Vagina (tissue), 2 donors: ENCODE measurements at places on chromosomes 13 and 19.

DNA sequence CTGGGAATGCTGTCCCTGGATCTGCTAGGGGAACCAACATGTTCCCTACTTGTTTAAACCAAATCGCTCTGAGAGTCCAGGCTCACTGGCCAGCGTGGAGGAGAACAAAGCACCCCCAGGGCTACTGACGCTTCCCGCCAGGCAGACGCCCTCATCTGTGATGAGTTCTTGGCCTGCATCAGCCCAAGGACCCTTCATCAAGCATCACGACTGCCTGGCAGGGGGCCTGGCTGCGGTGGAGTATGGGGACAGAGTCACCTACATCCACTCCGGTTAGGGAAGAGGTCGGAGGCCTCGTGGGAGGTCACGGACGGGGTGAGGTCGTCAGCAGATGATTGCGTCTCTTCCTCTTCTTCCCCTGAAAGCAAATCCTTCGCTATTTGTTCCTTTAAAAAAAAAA is 17.7 kb downstream of the MIER2 start:
- no peak for DNase-seq

DNA sequence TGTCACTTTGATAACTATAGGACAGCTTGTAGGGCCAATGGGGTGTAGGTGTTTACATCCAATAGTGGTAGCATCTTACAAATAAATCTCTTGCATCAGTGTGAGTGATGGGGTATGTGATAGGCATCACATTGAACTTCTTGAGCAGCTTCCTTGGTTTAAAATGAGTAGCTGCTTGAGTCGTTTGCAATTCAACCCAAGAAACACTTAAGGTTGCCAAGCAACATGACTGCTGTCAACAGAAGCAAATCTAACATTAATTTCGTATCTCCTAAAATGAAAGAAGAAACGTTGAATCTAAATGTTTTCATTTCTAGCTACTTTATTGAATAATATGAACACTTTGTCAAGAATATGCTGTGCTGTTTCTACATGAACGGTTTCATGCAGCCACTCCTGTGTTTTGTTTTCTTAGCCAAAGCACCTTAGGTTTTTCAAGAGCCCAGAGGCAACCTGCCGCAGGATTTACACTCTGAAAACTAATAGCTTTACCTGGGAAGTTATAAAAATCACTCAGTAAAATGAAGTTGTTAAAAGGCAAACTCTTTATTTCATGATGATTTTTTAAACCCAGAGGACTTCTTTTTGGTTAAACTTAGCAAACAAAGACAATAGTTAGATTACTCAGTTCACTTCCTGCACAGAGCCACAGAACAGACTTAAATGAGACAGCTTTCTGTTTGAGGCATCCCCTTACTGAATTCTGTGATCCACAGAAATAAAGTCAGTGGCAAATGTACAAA is 305.2 kb downstream of the MTUS2 start:
- DNase-seq: no peak

GRCh38 chr19:38209671-38210457 is 14.2 kb downstream of the DPF1 start:
- DNase-seq: peak; percentile 89

GRCh38 chr19:810883-811489 is 10.8 kb downstream of the PLPPR3 start:
- DNase-seq: no peak

DNA sequence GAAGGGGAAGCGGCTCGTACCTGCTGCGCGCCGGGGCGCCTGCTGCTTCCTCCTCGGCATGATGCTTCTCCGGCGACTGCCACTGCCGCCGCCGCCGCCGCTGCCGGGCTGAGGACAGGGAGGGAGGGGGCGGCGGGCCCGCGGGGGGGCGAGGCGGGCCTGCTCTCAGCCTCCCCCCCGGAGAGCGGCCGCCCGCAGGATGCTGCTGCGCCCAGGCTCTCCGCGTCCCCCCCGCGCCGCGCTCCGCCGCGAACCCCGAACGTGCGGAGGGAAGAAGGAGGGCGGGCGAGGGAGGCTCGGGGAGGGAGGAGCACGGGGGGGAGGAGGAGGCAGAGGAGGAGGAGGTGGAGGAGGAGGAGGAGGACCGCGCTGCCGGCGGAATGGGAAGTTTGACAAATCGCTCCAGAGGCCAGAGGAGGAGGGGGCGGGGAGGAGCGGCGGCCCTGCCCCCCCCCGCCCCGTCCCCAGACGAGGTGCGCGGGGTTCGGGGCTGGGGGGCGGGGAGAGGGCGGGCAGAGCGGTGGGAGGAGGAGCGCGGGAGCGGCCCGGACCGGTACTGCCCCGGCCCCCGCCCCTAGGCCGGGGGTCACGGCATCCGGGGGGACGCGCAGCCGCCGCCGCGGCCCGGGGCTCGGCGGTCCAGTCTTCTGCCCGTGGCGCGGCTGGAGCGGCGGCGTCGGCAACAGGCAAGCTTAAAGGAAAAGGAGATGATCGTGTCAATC is at the start of gene TSHZ3:
TSS of gene TSHZ3 (minus strand) at position 277 of the 722 bp plus-strand sequence. CDS start at position 60, 217 bp downstream.
- DNase-seq: no peak

- DNase-seq: no peak
Measured at GRCh38 chr13:102999499-102999898, 66.7 kb downstream of the SLC10A2 start.

DNA sequence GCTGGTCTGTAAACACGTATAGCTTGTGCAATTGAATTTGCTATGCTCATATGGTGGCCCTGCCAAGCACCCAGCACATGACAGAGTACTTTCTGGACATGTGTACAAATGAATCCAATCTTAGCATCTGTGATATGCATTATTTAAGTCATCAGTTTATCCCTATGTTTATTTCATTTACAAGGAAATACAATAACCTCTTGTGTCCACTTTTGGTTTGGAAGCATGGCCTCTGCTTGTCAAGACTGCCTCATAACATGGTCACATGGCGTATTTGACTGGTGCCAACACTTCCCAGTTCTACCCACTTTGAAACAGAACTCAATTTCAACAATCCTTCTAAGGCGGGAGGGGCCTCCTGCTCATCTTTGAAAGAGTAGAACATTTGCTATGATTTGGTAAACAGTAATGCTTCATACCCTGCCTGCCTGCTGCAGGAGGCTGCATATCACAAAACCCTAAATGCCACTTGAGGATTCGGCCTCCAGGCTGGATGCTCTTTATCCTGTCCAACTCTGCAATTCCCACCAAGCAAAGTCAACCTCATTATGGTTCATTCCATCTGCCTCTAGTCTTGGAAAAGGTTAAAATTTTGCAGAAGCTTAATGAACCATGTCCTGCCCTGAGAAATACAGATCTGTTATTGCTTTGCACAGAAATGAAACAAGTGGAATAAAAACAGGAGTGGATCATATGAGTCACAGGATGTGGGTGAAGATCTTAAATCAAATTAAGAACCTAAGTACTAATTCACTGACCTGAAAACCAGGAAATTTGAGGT is 151.3 kb downstream of the CYSLTR2 start:
- DNase-seq: no peak

- no peak for DNase-seq
Measured at GRCh38 chr19:36579255-36579654, 6.2 kb upstream of the ZNF529 start.

DNA sequence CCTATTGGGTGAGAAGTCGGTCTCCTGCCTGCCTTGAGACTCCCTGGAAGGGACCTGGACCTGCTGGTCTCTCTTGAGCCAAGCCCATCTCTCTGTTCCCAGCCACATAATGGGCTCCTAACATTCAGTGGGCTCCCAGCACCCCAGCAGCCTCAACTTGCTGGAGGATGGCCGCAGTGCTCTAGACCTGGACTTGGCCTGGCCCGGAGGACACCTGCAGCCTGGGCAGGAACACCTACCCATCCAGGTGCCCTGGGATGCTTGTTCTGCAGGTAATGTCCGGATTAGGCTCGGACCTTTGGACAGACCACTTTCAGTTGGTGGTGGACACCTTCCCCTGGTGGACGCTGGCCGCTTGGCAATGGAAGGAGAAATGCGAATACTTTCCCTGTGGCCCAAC is 214.6 kb downstream of the URI1 start:
- no peak for DNase-seq

- no peak for DNase-seq
Measured at GRCh38 chr13:83796364-83796763, 85.9 kb downstream of the SLITRK1 start.

DNA sequence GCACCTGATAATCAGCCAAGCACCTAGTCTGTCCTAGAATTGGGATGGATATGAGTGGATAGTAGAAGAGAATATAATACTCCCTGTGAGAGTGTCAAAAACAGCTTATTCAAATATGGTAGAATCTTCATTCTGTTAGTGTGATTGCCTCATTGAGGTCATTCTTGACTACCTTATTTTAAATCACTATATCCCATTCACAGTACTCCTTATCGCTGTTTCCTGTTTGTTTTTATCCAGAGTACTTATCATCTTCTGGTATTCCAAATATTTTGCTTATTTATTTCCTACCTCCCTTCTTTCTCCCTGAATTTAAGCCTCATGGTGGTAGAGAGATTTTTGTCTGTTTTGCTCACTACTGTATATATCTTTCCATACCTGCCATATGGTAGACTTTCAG is 9.9 kb downstream of the NDFIP2 start:
- no peak for DNase-seq

- DNase-seq: no peak
Measured at GRCh38 chr19:7460562-7460966, 28.3 kb downstream of the PEX11G start.

- no peak for DNase-seq
Measured at GRCh38 chr19:33270769-33271168, 31.6 kb downstream of the CEBPA start.

DNA sequence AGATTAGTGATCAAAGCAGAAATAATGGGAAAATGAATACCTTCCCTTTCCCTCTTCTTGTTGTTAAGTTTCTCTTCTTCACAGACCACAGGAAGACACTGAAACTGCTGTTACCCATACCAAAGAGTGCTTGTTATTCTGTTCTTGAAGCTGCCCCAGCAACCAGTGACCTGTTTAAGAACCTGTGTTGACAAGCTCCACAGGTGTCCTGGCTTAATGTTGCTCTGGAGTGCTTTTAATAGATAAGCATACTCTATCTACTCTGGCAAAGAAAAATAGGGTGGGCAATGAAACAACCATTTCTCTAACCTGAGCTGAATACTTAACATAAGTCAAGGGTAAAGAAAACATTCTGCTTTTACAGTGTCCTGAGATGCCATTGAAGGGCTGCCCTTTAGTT is 506.7 kb upstream of the GPC6 start:
- no peak for DNase-seq

- DNase-seq: no peak
Measured at GRCh38 chr19:21308773-21309172, 20.4 kb downstream of the ZNF708 start.

DNA sequence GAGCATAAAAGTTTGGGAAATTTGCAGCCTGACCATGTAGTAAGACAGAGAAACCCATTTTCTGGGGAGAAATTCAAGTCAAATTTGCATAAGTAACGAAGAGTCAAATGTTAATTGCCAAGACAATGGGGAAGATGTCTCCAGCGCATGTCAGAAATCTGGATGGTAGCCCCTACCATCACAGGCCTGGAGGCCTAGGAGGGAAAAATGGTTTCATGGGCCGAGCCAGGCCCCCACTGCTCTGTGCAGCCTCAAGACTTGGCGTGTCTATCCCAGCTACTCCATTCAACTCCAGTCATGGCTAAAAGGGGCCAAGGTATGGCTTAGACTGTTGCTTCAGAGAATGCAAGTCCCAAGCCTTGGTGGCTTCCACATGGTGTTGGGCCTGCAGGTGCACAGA is 269.8 kb downstream of the RFC3 start:
- DNase-seq: no peak

DNA sequence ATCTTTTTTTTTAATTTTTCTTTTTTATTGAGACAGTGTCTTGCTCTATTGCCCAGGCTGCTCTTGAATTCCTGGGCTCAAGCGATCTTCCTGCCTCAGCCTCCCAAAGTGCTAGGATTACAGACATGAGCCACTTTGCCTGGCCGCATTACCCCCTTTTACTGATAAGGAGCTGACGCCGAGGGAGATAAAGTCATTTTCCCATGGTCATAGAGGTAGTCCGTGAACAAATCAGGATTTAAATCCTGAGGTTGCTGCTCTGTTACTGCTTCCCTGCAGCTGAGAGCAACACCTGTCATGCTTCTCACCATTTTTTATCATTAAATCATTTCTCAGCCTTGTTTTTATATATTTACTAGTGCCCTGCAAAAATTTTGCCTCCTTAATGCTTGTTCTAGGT is 7.4 kb downstream of the CYSLTR2 start:
- DNase-seq: no peak

- DNase-seq: no peak
Measured at GRCh38 chr13:94525781-94526180, 46.3 kb upstream of the DCT start.

DNA sequence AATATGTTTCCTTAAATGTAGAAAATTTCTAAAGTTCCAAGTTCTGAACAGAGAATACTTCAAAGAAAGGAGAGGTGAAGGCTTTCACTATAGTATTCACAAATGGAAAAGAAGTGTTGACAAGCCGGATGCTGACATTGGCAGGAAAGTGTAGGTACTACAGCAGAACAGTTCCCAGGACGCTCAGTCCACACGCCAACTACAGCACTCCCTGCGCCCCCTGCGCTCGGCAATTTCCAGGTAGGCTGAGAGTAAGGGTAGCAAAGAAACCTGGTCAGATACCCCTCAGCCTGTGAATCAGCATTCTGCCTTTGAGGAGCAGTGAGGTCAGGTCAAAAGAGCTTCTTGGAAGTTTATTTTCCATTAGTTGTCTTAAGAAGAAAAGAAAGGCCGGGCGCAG is 115.3 kb downstream of the NALCN start:
- DNase-seq: no peak

GRCh38 chr13:95098916-95099315 is 202.3 kb downstream of the ABCC4 start:
- no peak for DNase-seq

- DNase-seq: no peak
Measured at GRCh38 chr19:45972081-45972946, 1.4 kb downstream of the NOVA2 start.

- no peak for DNase-seq
Measured at GRCh38 chr19:14782626-14783409, 4.5 kb upstream of the ADGRE2 start.

GRCh38 chr19:29704562-29705558 is 10.2 kb downstream of the C19orf12 start:
- no peak for DNase-seq

DNA sequence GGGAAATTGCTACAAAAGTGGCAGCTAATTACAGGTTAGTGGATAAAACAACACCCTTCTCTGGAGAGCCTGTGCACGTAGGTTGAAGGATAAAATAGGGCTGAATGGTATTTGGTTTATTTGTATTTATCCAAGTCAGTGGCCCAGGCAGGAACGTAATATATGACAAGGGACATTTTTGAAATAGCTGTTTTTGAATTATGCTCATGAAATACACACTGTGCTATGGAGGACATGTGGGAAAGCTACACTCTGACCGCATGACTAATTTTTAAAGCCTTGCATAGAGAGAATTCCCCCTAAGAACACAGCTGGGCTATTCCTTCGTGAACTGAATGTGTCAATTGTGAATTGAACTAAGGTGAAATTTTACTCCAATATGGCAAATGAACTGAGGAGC is 292.1 kb upstream of the MAB21L1 start:
- DNase-seq: no peak
